Naive B cell (primary cell): ENCODE measurements at places on chromosomes 1 and 21. TPM values are rescaled to one million over a fixed set of nuclear protein-coding genes. Genes with fewer than 3 reads are reported as not detected.

Gene NIBAN1
- polyA plus RNA-seq: not detected

- H3K4me1 ChIP-seq: no peaks in the 10 kb centered on the region
- no peak for DNase-seq
- no peak overlapping the region for H3K4me3 ChIP-seq
- no peak overlapping the region for H3K27ac ChIP-seq
- peaks cover 4% of the 10 kb centered on the region for H3K36me3 ChIP-seq
Measured at GRCh38 chr1:169563650-169564049, 22.6 kb downstream of the F5 start.

- peak overlapping the region; percentile 58 for H3K27ac ChIP-seq
- no peaks in the 10 kb centered on the region for H3K27me3 ChIP-seq
- no peaks in the 10 kb centered on the region for H3K4me1 ChIP-seq
- peaks cover 15% of the 10 kb centered on the region for H3K36me3 ChIP-seq
Measured at GRCh38 chr1:169809370-169810095, 14.8 kb upstream of the METTL18 start.

DNA sequence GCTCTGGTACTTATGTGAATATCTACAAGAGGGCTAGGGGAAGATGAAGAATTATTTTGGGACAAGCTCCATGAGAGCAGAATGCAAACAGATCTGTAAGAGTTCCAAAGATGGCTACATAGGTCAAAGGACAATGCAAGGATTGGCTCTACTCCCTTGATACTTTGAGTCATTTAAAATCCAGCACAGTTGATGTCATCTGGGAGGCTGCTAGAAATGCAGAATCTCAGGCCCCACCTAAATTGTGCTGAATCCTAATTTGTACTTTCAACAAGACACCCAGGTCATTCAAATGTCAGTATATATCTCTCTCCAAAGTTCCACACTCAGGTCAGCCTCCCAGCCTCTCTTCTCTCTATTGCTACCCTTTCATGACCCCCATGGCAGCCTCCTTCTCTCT, 23.7 kb upstream of the TADA1 start:
- H3K4me1 ChIP-seq: peaks cover 18% of the 10 kb centered on the region
- H3K27ac ChIP-seq: no peak overlapping the region
- H3K36me3 ChIP-seq: peaks cover 5% of the 10 kb centered on the region
- no peak overlapping the region for H3K4me3 ChIP-seq
- H3K27me3 ChIP-seq: peaks cover 41% of the 10 kb centered on the region

GRCh38 chr1:109116286-109116685, 2.4 kb downstream of the ELAPOR1 start:
- H3K36me3 ChIP-seq: peaks cover 15% of the 10 kb centered on the region
- H3K27me3 ChIP-seq: peaks cover 47% of the 10 kb centered on the region
- no peak overlapping the region for H3K4me3 ChIP-seq
- peaks cover 16% of the 10 kb centered on the region for H3K4me1 ChIP-seq
- no peak for DNase-seq

GRCh38 chr21:38751379-38752050, 54.2 kb upstream of the ETS2 start:
- peaks cover 37% of the 10 kb centered on the region for H3K27me3 ChIP-seq
- peaks cover 12% of the 10 kb centered on the region for H3K4me1 ChIP-seq
- H3K4me3 ChIP-seq: no peak overlapping the region
- no peak overlapping the region for H3K27ac ChIP-seq
- no peak for DNase-seq
